Stimulated activated effector memory CD8-positive, alpha-beta T cell treated with anti-CD3 and anti-CD28 coated beads, Interleukin-12 subunit alpha, Interleukin-12 subunit beta, amount 100 ng/mL, for 72 hours (primary cell): ENCODE measurements at places on chromosomes 1 and 21.
A peak's percentile ranks its signal among the peaks of the same experiment; 100 is the strongest.

- no peak for DNase-seq
These were observed 38.2 kb downstream of the TNFSF4 start for GRCh38 chr1:173168941-173169340.

GRCh38 chr1:64680599-64680998 lies 64.3 kb upstream of the RAVER2 start:
- DNase-seq, result no peak

DNA sequence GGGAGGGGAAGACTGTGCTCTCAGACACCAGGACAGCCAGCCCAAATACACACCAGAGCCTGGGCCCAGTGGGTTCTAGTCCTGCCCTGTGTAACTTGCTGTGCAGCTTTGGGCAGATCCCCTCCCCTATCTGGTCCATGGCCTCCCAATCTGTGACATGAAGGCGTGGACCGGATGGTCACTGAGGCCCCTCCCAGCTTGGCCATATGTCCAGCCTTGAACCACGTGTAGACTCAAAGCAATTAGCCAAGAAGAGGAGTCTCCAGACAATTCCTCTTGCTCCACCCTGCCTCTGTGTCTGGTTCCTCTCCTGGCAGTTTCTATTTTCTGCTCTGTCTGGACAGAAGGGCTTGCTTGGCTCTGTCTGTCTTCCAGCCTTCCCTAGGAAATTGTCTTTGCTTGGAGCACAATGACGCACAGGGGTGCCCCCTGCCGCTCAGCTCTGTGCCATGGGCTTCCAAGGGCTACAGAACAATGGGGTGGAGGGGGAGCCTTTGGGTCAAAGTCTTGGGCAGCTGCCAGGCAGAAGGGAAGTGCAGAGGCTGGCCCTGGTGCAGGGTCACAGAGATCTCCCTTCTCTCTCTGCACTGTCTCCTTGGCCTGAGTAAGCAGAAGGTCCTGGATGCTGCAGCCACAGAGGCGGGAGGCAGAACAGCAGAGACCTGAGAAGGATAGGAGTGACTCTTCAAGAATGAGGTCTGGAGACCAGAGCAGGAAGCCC lies 66.1 kb downstream of the TENT5C start:
- no peak for DNase-seq

DNA sequence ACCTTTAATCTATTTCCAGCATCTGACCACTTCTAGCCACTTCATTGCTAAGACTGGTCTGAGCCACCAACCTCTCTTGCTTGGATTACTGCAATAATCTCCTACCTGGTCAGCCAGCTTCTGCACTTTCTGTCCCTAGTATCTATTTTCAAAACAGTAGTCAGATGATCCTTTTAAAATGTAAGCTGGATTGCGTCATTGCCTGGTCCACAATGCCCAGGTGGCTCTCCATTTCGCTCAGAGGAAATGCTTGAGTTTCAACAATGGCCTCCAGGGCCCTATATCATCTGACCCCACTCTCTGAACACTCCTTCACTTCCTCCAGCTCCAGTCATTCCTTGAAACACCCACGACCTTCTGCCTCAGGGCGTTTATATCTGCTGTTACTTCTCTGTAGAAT lies 2.3 kb downstream of the FYB2 start:
- no peak for DNase-seq

- DNase-seq, result no peak
These were observed 8.7 kb downstream of the PROX1 start for GRCh38 chr1:213996320-213997037.

DNA sequence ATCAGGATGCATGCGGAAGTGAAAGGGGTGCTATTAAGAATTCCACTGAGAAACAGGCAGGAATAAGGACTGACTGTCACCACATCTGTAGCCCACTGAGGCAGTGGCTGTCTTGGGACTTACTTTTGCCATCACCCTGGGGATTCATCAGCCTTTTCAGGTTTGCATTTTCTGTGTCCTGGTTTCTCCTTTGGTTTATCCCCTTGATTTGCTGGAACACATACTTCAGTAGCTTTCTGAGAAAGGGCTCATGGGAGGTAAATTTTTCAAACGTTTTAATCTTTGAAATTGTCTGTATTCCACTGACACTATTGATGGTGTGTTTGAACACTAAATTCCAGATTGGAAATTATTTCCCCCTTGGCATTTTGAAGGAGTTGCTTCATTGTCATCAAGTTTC lies 80.2 kb upstream of the ACTRT2 start:
- no peak for DNase-seq

DNA sequence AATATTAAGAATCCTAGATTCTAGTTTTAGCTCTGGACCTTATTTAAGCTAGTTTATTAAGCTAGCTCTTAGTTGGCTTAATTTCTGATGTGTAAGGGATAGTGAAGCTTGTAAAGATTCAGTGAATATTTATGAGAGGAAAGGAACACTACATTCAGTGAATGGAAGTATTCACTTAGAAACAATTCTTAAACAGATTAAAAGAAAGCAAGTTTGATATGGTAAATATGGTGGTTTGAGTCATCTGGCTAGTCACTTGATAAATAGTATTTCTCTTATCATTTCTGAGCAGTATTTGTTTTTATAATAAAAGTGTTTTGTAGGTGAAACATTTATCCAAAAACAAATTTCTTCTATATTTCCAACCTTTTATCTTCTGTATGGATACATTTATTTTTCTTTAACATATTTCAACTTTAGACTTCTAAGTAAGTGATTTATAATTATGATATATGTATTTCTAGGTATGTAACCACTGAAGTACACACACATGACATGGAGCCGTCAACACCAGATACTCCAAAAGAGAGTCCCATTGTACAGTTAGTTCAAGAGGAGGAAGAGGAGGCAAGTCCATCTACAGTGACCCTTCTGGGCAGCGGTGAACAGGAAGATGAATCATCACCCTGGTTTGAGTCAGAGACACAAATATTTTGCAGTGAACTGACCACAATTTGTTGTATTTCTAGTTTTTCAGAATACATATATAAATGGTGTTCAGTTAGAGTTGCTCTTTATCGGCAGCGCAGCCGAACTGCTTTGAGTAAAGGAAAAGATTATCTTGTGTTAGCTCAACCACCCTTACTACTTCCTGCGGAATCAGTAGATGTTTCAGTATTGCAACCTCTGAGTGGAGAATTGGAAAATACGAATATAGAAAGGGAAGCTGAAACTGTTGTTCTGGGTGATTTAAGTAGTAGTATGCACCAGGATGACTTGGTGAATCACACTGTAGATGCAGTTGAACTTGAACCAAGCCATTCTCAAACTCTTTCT lies 55.6 kb downstream of the SUCO start:
- DNase-seq, result peak; percentile 61

DNA sequence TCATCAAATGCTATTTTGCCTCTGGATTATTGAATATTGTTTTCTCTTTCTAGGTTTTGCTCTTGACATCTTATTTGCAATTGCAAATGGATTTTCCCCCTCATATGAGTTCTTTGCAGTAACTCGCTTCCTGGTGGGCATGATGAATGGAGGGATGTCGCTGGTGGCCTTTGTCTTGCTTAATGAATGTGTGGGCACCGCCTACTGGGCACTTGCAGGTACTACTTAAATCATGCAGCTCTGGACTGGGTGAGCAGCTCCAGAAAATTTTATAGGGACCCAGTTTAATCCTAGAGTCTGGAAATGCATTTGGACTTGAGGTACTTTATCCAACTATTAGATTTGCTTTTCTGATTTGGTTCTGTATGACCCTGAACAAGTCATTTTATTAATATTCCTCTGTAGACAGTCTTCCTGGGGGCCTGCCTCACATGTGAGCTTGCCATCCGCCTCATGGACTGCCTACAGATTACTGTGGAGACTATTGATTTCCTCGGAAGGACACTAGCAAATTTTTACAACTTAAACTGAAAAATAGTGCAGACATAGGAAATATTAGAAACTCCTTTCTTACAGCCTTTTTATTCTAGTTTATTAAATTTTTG lies 44.5 kb downstream of the SLC22A15 start:
- peak; percentile 10 for DNase-seq

DNA sequence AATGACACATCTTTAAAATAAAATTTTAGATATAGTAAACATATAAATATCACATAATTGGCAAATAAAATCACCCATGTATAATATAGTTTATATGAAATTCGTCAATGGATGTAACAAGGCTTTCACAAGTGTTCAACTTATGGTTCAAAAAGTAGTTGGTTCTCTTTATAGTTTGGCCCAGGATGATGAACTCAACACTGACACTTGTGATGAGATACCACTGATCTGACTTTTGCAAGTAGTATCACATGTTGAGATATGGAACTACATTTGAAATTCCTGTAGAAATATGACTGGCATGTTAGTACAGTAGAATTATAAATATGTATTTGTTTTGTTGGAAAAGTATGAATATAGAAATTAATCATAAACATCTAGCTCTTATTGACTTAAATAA lies 1.8 kb downstream of the TNNI3K start:
- no peak for DNase-seq

DNA sequence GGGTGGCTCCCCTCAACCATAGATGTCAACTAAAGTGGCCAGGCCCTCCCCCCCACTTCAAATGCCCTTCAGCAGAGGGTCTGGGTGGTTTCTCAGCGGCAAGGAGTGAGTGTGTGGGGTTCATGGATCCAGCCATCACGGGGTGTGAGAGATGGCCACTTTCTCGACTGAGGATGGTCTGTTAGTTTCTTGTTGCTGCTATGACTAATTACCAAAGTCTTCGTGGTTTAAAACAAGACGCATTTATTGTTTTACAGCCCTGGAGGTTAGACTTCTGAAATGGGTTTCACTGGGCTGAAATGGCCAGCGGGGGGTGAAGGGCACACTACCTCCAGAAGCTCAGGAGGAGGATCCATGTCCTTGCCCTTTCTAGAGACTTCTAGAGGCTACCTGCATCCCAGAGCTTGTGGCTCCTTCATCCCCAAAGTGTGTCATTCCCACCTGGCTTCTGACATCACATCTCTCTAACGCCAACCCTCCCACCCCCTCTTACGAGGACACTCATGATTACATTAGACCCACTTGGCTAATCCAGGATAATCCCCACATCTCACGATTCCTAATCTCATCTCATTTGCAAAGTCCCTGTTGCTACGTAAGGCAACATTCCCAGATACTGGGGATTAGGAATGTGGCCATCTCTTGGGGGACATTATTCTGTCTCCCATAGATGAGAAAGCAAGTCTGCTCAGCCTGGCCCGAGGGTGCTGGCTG lies 53.0 kb downstream of the EPHB2 start:
- no peak for DNase-seq

GRCh38 chr1:65027666-65028358 lies 61.5 kb upstream of the JAK1 start:
- DNase-seq, result no peak

- no peak for DNase-seq
These were observed 131.6 kb downstream of the DISP1 start for GRCh38 chr1:222946436-222946835.

DNA sequence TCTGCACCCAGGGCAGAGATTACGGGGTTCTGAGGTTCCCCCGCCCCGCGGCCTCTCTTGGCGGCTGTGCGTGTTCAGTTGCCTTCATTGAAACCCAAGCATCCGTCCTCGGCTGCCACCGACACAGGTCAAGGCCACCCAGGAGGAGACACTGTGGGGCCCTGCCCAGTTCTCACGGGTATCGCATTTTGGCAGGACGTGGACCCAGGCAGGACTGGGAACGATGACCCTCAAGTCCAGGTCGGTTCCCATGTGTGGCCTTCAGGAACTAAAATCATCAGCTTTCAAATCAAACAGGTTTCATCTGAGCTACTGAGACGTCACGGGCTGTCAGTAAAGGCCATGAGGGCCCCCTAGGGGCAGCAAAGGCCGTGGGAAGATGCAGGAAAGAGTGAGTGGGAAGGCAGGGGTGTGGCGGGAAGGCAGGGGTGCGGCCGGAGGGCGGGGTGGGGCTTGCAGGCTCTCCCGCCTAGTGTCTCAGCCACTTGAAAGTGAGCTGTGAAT lies 7.0 kb upstream of the C1orf174 start:
- DNase-seq, result no peak

DNA sequence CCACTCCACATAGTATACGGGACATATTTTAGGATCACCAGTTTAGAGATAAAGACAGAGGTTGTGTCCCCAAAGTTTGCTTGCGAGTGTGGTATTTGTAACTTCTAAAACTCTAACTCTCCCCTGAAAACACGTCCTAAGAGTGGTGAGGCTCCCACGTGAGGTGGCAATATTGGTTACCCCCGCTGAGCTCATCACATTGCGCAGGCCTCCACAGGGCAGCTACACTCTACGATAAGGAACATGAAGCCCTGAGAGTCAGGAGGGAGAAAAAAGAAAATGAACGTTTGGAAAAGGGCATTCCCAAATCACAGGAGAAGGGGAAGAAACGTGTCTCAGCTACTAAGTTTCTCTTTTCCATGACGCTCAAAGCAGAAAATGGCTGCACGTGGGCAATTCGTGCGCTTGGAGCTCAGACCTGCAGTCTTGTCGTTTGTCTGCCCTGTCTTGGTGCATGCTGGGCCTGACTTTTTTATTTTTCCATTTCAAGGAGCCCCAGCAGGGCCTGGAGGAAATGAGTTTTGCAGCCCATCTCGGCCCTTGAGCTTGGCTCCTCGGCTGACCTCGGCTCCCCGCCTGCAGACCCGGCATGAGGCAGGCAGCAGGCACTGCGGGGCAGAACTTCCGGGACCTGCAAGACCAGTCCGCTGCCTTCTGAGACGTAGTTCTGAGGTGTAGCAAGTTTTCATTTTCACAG lies 25.7 kb downstream of the ERG start:
- no peak for DNase-seq

- DNase-seq, result no peak
These were observed 738.5 kb upstream of the CHRM3 start for GRCh38 chr1:238647877-238648276.

GRCh38 chr1:98761219-98761865 lies 99.8 kb downstream of the SNX7 start:
- DNase-seq, result no peak

DNA sequence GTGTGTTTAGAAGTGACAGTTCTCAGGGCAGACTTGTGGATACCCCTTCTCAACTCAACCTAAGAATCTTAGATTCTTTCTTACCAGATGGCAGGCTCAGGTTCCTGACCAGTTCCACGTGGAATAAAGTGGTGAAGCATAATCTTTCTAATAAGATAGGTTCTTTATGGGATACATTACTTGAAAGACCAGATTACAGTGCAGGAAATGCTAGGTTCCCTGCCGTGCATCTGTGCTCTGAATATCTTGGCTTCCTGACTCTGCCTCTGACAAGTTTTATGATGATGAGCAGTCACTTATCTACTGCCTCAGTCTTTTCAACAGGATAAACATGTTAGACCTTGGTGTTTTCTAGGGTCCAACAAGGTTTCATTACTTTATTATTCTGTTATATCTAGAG lies 207.9 kb upstream of the CACYBP start:
- no peak for DNase-seq

- no peak for DNase-seq
These were observed 32.2 kb upstream of the CYP4X1 start for GRCh38 chr1:46991083-46991923.

DNA sequence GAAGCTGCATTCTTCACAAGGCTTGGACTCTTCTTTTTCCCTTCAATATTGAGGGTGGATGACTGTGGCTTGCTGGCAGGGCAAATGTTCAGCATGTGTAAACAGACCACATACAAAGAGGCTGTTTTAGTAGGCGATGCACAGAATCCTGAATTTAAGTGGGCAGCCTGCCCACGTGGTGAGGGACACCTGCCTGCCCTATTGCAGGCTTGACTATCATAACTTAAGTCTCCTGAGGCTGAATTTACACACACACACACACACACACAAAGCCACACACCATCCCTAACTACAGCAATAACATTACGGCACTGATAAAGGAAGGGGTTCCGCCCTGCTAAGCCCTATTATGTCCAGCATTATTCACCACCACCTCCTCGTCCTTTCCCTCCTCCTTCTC lies 15.9 kb downstream of the SYT2 start:
- no peak for DNase-seq

- DNase-seq, result no peak
These were observed 16.2 kb downstream of the BTBD8 start for GRCh38 chr1:92096317-92096716.

- DNase-seq, result no peak
These were observed 9.6 kb downstream of the P3H1 start for GRCh38 chr1:42756956-42757891.
